ENCODE measurements at places on chromosomes 5 and 9.

DNA sequence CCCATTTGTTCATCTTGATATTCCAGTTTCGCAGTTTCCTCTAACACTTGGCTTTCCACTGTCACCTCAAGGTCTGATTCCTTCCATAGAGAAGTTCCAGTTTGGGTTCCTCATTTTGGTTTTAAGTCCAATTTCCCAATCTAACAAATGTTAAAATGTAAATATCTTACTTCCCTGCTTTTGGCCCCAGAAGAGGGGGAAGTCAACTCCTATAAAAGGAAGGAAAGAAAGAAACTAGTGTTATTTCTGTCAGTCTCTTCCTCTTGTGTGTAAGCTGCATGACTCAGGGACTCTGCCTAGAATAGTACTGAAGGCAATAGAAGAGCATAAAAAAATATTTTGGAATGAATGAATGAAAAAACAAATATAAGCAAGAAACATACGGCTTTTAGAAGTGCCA lies 127.5 kb upstream of the CCNG1 start:
- no peak for DNase-seq

GRCh38 chr5:143166661-143167420 lies 236.6 kb downstream of the NR3C1 start:
- no peak for DNase-seq

DNA sequence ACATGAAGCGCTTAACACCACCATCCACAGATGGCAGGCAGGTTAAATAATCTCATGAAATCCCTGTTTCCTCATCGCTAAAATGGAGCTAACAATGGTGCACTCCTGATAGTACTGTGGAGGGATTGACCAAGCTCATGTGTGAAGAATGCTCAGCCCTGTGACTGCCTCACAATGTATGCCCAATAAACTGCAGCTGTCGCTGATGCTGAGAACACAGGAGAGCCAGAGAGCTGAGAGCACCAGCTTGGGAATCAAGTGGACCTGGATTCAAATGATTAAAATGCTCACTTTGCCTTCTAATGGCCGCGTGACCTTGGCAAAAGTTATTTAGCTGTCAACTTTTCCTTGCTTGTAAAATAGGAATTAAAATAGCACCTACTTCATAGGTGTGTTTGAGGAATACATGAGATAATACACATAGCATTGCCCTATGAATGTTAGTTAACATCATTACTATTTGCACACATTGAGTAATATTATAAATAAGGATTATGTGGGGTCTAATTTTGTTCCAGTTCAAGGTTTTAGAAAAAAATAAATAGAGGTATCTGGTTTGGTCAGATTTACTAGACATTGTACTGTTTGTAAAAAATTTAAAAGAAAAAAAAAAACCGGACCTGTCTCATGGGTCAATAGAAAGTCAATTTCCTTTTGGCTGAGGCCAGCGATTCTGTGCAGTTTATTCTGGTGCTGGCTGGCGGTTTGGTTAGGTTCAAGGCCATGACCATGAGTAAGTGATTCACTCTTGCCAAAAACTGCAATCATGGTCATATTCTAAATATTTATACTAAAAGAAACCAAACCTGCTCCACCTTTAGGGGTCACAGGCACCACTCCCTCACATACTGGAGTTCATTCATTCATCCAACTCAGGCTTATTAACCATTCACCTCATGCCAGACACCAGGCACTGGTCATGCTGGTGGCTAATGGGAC lies 101.3 kb downstream of the SH3TC2 start:
- DNase-seq = no peak

DNA sequence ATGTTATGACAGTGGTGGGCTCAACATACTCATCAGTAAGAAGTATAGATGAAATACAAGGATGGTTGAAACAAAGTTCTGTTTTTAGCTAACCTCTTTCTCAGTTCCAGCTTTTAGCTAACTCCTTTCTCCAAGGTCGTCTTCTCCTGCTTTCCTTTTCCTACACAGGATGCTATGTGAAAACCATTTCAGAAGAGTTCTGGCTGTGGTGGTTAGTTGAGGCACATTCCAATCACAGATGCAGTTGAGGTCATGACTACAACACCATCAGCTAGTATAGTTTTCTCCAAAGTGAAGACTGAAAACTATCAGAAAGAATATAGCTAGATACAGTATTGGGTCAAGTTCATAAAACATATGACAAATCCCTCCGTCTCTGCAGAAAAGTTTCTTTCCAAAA lies 477.7 kb upstream of the C9orf72 start:
- DNase-seq = no peak

DNA sequence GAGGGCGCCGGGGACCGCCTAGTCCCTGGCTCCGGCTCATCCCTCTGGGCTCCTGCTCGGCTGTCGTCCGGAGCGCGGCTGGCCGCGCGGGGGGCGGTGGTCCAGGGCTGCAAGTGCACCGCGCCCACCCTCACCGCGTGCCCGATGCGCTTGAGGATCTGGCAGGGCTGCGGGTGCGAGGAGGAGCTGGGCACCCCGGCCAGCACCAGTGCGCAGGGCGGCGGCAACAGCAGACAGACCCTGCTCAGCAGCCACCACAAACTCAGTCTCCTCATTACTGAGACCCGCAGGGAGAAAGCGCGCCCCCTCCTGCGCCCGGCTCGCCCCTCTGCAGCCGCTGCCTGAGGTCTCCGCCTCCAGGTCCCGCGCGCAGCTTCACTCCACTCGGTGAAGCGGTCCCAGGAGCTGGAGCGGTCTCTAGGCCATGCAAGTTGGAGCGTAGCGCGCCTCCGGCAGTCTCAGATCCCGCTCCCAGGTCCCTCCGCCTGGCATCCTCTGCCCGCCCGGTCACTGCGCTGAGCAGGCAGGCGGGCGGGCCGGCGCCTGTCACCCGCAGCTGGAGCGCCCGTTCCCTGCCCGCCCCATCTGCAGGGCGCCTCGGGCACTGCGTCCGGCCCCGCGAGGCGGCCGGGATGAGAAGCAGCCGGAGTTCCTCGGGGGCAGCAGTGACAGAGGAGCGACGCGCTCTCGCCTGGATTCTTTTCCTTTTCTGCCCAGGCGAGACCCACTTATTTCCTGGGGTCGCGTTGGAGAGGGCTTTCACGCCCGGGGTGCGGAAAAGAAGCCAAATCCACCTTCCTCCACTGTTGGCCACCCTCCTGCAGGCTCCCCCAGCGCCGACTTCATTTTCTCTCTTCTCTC lies 512 bp downstream of the GRIN3A start:
- DNase-seq = no peak

DNA sequence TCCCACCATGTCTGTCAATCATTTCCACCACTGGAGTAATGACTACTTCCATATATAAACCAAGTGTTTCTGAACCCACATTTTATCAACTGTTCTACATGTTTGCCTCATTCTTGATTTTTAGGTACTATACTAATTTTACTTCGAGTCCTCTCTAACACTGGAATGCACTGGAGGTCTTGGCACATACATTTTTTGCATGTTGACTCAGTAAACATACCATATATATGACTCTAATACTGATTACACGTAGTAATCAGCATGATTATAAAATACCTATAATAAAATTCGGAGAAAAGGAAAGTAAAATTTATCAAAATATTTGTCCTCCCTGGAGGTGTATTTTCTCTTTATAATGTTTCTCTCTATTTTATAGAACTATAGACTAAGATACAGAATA lies 621.7 kb upstream of the NUDT12 start:
- no peak for DNase-seq

DNA sequence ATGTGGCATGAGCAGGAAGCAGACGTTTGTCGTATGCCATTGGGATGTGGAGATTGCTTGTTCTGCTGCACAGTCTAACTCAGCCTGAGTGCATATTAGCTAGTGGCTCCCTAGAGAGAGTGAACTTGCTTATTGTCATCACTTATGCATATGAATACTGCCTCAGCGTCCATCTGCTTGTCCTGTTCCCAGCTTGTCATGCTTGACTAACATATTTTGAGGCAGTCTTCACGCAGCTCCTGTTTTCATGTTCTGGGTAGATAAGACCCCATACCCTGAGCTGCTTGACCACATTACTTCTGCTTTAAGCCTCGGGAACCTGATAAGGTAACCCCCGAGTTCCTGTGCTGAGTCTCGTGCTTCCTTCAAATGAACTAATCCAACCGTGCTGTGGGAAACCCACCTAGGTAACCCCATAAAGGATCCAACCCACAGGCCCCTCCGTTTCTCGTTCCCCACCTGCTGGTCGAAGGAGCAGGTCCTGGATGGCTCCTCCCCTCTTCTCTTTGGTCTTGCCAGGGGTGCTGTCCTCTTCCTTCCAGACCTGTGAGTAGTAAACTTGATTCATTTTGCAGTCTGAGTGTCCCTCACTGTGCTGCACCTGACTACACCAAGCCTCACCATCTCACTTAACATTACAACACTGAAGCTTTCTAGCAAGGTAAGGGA lies 25.0 kb downstream of the ANKRD33B start:
- no peak for DNase-seq

GRCh38 chr9:136283291-136284235 lies 20.3 kb downstream of the CCDC187 start:
- DNase-seq = peak; percentile 53

GRCh38 chr5:10059980-10060379 lies 189.7 kb downstream of the ATPSCKMT start:
- DNase-seq = no peak

DNA sequence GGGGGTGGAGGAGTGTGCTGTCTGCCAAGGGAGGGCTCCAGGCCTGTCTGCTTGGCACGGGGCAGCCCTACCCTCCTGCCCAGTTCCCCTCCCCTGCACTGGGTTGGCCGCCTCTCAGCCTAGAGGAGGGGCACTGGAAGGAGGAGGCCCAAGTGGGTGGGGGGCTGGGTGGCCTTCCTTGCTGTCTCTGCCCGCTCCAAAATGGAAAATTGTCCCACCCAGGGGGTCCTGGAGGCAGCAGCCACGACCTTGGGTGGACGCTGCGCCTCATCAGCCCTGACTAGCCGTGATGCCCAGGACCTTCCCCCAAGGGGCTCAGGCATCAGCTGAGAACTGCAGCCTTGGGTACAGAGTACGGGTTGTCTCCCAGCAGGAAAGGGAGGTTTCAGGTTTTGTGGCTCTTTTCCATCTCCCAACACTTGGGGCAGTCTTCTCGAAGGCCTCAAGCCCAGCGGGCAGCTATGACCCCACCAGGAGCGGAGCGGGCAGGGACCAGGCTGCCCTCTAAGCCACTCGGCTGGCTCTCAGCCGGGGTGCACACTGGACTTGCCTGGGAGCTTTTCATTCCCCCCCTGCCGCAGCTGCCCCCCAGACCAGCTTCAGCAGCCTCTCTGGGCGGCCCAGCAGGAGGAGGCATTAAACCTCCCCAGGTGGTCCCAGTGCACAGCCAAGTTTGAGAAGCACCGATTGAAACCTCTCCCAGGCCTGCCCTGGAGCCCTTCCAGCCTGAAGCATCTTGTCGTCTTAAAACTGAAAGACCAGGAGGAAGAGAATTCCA lies 20.6 kb downstream of the NTNG2 start:
- DNase-seq = no peak

GRCh38 chr5:76204713-76205112 lies 121.5 kb downstream of the SV2C start:
- no peak for DNase-seq

GRCh38 chr5:9502050-9502834 lies 43.6 kb downstream of the SEMA5A start:
- DNase-seq = no peak

DNA sequence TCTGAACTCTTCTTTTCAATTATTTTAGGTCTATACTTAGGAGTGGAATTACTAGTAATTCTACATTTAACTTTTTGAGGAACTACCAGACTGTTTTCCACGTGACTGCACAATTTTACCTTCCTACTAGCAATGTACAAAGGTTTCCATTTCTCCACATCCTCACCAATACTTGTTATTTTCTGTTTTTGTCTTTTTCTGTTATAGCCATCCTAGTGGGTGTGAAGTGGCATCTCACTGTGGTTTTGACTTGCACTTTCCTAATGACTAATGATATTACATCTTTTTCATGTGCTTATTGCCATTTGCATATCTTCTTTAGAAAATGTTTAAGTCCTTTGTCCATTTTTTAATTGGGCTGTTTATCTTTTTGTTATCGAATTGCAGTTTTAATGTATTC lies 136.9 kb upstream of the EGFLAM start:
- no peak for DNase-seq

DNA sequence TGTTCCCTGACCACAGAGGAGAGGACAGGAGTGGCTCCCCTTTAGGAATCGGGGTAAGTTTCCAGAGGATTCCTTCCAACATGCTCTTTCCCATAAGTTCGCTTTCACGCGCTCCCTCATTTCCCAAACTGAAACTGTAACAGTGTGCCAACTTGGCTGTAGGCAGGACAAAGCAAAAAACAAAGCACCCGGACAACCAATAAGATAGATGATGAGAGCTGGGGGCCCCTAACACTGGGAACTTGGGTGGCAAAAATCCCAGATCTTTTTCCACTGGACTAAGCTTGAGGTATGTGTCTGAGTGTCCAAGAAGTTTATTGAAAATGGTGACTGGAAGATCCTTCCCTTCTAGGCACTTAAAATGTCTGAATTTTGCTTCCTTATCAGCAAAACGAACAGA lies 258.7 kb upstream of the IL12B start:
- DNase-seq = no peak

GRCh38 chr5:22277006-22277405 lies 576.1 kb downstream of the CDH12 start:
- DNase-seq = no peak

GRCh38 chr9:112556497-112557442 lies 70.1 kb downstream of the KIAA1958 start:
- no peak for DNase-seq

DNA sequence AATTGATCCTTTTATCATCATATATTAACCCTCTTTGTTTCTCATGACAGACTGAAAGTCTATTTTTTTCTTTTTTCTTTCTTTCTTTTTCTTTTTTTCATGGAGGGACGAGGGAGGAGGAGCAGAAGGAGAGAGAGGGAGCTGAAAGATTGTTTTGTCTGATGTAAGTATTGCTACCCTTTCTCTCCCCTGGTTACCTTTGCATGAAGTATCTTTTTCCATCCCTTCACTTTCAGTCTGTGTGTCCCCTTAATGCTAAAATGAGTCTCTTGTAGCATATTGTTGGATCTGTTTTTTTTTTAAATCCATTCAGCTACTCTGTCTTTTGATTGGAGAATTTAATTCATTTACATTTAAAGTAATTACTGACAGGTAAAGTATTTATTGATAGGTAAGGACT lies 27.5 kb upstream of the SERINC5 start:
- DNase-seq = no peak

- DNase-seq = no peak
These were observed 77.7 kb downstream of the PLCXD3 start for GRCh38 chr5:41432481-41433253.

GRCh38 chr5:134642931-134643530 lies 5.6 kb upstream of the SEC24A start:
- DNase-seq = no peak

Data from CD8-positive, alpha-beta memory T cell (primary cell).